Spleen (tissue), 13 donors: ENCODE measurements at places on chromosomes 5 and 9. TPM values are rescaled to one million over a fixed set of nuclear protein-coding genes. Genes with fewer than 3 reads are reported as not detected.

- no peaks in the 10 kb centered on the region for H3K4me1 ChIP-seq
- DNase-seq: no peak
- no peak overlapping the region for H3K27ac ChIP-seq
- peaks cover 8% of the 10 kb centered on the region for H3K36me3 ChIP-seq
- no peaks in the 10 kb centered on the region for H3K27me3 ChIP-seq
These were observed 194.0 kb downstream of the NFIB start for GRCh38 chr9:14119694-14120514.

- H3K27ac ChIP-seq: no peak overlapping the region
- no peaks in the 10 kb centered on the region for H3K4me1 ChIP-seq
- peaks cover 48% of the 10 kb centered on the region for H3K27me3 ChIP-seq
These were observed 278.4 kb downstream of the NSG2 start for GRCh38 chr5:174323878-174324281.

- H3K4me3 ChIP-seq: no peak overlapping the region
- H3K27ac ChIP-seq: no peak overlapping the region
- H3K27me3 ChIP-seq: no peaks in the 10 kb centered on the region
- H3K36me3 ChIP-seq: peaks cover 9% of the 10 kb centered on the region
- no peak for DNase-seq
- H3K4me1 ChIP-seq: no peaks in the 10 kb centered on the region
These were observed 118.6 kb downstream of the SEMA6A start for GRCh38 chr5:116456036-116456435.

The PCDHGC4 gene
- total RNA-seq: 1.3 TPM
